ENCODE measurements at places on chromosomes 1 and 21.
A peak's percentile ranks its signal among the peaks of the same experiment; 100 is the strongest.

GRCh38 chr21:27677546-27677945 lies 710.7 kb upstream of the ADAMTS5 start:
- DNase-seq = no peak

GRCh38 chr21:41148798-41149197 lies 19.2 kb upstream of the BACE2 start:
- DNase-seq = no peak

DNA sequence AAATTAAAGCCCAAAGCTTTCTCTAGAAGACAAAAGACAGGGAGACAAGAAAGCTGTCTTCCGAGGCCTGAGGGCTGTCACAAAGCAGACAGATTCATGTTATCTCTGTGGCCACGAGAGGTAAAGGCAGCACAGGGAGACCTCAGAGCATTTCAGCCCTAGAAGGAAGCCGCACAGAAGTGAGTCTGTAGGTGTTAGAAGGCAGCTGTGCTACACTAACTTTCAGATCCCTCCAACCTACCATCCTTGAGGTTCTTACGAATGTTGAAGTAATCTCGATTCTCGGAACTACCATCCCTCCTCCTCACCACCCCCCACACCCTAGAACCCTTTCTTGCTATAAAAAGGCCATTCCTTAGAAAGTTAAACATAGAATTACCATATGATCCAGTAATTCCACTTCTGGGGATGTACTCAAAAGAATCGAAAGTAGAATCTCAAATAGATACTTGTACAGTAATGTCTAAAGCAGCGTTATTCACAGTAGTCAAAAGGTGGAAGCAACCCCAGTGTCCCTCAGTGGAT lies 21.5 kb upstream of the LYST start:
- DNase-seq = no peak

- no peak for DNase-seq
These were observed 23.1 kb downstream of the RNF187 start for GRCh38 chr1:228510101-228510802.

DNA sequence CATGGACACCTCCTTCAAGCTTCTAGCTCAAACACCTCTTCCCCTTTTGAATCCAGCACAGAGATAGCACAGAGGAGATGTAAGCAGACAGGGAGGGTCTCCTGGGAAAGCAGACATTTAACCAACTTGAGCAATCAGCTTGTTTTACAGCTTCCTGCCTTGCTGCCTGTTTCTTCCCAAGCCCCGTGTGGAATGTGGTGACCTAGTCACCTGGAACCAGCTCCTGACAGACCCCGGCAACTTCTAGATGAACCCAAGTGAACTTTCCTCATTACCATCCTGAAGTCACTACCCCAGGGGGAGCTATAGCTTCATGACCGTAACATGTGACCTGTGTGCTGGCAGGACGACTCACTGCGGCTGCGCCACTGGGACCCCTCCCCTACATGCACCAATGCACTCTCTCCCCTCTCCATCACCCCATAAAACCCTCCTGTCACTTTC lies 24.1 kb upstream of the TTF2 start:
- no peak for DNase-seq

- DNase-seq = no peak
These were observed 89.8 kb upstream of the TMPRSS15 start for GRCh38 chr21:18493422-18493821.

DNA sequence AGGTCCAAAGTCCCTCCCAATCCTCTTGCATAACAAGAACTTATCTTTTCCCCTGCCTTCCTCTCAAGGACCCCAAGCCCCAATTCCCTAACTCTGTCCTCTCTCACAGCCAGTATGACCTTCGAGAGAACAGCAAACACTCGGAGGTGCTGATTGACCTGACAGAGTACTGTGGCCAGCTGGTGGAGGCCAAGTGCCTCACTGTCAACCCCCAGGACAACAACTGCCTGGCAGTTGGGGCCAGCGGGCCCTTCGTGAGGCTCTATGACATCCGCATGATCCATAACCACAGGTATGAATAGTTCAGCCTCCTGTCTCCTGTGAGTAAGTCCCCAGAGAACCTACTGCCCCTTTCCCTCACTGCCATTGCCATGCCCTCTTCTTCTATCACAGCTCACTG lies 29.9 kb upstream of the TMEM222 start:
- no peak for DNase-seq

DNA sequence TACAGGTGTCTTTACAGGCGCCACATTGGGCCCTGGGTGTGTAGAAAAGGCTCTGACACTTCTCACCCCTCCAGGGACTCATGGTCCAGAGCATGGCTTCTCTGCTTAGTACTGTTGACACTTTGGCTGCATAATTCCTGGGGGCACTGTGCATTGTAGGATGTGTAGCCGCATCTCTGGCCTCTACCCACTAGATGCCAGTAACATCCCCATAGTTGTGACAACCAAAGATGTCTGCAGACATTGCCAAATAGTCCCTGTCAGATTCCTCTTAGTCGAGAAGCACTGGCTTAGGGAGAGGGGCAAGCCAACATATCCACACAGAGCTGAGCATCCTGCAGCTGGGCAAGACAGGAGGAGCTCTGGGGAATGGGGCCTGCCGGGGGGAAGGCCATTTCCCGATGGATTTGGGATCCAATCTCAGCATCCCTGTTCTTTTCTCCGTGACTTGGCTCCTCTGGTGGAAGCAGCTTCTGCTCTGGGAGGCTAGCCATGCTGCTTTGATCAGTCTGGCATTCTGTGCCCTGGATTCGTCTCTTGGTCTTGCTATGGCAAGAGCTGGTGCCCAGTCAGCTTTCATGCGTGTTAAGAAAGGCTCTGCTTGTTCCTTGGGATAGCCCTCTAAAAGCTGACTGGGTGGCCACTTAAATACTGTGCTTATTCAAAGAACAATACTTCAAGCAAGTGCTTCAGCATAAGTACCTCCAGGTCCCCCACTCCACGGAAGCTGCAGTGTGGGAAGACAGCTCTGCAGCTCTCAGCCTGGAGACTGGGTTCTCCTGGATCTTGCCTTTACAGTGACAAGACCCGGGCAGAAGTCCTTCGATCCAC lies 38.3 kb upstream of the SCMH1 start:
- no peak for DNase-seq

- no peak for DNase-seq
These were observed 418.9 kb downstream of the PRDM2 start for GRCh38 chr1:14118691-14119485.

DNA sequence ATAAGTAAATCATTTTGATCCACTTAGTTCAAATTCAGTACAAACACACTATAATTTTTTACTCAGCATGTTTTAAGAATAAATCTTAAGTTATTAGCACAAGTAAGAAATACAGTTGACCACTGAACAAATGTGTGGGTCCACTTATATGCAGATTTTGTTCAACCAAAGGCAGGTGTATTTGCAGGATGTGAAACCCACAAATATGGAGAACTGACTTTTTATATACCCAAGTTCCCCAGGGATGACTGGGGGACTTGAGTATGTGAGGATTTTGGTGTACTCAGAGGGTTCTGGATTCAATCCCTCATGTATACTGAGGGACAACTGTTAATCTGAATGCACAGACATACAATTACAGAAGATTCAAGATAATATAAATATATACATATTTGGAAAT lies 25.7 kb upstream of the ERICH3 start:
- DNase-seq = no peak

DNA sequence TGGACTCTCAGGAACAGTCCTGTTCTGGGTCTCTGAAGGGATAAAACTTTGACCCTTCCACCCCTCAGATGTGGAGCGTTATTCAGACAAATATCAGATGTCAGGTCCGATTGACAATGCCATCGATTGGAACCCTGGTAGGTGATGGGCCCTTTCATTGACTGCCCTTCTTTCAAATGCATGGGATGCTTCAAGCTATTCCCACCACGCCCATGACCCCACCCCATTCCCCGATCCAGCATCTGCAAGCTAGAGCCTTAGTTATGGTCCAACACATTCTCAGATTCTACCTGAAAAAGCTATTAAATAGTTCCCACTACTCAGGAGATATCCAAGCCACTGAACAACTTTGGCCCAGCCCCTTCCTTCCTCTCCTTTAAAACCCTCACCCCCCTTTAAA lies 12.5 kb downstream of the POLR3GL start:
- DNase-seq = no peak

GRCh38 chr1:48677306-48678287 lies 99.1 kb downstream of the BEND5 start:
- no peak for DNase-seq

DNA sequence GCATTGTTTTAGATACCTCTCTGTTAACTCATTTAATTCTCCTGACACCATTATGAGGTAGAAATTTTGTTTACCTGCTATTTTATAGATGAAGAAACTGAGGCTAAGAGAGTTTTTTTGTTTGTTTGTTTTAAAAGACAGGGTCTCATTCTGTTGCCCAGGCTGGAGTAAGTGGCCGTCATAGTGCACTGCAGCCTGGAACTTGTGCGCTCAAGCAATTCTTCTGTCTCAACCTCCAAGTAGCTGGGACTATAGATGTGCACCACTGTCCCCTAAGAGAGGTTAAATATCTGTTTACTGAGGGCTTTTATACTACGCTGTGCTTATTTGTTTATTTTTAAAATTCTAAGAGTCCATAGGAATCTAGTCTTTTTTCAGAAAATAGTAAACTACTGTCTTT lies 43.7 kb upstream of the CACYBP start:
- DNase-seq = no peak

GRCh38 chr1:61450454-61450853 lies 274.5 kb downstream of the TM2D1 start:
- DNase-seq = no peak

GRCh38 chr1:241926141-241926540 lies 31.4 kb upstream of the BECN2 start:
- no peak for DNase-seq

DNA sequence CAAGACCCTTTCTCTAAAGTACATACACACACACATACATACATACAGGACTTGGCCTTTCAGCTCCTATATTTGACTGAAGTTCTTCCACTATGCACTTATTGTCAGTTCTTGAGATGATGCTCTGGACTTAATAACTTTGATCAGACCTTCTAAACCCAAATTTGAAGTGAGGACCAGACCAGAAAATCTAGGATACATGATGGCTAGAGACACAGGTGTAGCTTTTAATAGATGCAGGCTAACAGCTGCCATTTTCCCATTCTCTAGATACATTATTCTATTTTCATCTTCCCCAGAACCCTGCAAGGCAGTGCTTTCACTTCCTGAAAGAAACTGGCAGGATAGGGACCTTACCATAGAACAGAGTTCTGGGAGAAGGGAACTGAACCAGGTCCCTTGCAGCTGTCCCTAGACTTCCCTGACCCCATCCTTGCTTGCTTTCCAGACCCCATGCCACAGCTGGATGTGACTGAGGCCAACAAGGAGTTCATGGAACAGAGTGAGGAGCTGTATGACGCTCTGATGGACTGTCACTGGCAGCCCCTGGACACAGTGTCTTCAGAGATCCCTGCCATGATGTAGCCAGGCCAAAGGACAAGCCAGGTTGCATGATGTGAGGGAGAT lies 14.9 kb upstream of the RAB42 start:
- no peak for DNase-seq

- no peak for DNase-seq
These were observed 602.2 kb upstream of the ADAMTS5 start for GRCh38 chr21:27569091-27569490.

- no peak for DNase-seq
These were observed 6.9 kb upstream of the TRIM62 start for GRCh38 chr1:33188572-33189275.

GRCh38 chr21:29190923-29191331 lies 60.5 kb downstream of the MAP3K7CL start:
- DNase-seq = no peak

- no peak for DNase-seq
These were observed 135.5 kb downstream of the ESRRG start for GRCh38 chr1:216587715-216588114.

GRCh38 chr21:45470087-45470515 lies 65.1 kb downstream of the COL18A1 start:
- no peak for DNase-seq

DNA sequence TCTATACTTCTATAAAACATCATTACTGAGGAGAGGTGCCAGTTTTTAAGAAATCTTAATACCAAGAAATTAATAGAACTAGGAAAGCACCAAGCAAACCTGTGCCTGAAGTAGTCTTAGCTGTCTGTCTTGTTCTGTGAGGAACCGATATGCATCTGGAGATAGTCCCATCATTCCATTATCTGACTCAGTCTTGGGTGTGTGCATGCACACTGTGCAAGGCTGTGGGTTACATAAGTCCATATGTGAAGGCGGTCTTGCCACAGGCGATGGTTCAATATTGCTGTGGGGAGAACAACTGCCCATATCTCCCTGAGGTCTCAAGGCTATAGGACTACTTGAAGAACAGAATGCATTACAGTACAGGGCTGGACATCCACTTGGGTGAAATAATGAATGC lies 33.8 kb downstream of the STIL start:
- no peak for DNase-seq

GRCh38 chr1:41347276-41347675 lies 14.0 kb upstream of the FOXO6 start:
- no peak for DNase-seq

DNA sequence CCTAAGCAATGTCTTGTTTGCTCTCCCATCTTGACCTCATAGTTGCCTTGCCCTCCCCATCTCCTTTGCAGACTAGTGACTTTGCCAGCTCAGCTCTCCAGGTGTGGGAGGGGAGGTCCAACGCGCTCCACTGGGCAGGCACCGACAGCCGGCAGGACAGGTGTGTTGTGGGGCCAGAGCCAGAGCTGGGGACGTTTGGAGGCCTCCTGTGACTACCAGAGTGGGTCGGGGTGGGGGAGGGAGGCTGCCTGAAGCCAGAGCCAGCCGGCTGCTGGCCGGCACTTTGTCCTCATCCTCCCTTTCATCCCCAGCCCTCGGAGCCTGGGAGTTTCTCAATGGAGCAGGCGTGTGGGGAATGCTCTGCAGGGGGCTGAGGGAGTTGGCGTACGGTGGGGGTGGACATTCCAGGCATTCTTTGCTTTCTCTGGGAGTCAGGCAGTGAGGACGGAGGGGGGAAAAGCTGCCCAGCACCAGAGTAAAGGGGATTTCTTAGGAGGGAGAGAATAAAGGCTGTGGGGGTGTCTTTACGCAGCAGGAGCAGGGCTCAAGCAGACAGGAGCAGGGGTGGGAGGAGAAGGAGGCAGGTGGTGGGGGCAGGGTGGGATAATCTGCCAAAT lies 20.2 kb downstream of the NUAK2 start:
- DNase-seq = no peak

DNA sequence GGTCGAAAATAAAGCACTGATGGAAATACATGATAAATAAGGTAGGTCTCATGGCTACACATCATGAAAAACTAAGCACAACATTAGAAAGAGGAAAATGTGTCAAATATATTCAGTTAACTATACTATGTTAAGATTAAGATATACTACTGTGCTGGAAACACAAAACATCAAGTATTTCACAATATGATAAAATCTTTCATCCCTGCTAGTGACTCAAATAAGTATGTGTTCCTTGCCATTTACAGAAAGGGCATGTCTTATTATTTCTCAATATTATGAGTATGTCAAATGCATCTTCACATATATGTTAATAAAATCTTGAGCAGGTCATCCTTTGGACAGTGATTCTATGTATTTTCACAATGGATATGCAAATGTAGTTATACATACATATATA lies 1260.1 kb upstream of the ADGRL2 start:
- DNase-seq = no peak

DNA sequence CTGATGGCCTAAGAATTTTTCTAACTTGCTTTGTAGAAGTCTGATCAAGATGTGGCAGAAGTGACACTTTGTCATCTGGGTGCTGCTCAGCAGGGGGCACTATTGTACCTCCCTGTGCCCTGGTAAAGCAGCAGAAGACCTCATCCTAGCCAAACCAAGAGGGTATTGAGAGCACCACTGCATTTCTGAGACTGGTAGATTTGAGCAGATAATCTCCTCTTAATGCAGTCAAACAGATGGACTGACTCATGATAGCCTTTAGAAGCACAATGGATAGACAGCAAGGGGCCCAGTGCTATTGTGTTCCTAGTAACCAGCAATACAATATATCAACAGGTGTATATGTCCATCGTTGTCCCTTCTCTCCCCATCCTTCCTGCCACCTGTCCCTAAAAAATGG lies 5.7 kb downstream of the TPM3 start:
- DNase-seq = peak; percentile 35
